ENCODE measurements at places on chromosomes 12 and 14. TPM values are rescaled to one million over a fixed set of nuclear protein-coding genes. Genes with fewer than 3 reads are reported as not detected.

The ANO2 gene
- total RNA-seq = 22.2 TPM

DNA sequence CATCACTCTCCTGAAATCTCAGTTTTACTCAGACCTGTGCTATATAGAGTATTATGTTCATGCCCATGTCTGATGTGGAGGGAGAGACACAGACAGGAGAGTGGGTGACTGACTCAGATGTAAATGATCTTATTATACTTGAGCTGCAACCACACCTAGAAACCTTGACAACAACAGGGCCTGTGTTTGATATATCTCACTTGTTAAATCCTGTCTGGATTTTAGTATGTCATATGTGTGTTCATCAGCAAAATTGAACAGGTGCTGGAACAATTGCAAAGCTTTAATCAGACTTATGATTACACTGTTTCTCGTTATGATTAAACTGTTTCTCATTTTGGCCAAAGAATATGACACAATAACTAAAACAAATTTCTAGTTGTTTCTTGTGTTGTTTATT is 37.7 kb downstream of the DIP2B start:
- peaks cover 6% of the 10 kb centered on the region for H3K4me1 ChIP-seq
- H3K36me3 ChIP-seq = no peaks in the 10 kb centered on the region
- H3K27ac ChIP-seq = no peak overlapping the region
- no peaks in the 10 kb centered on the region for H3K27me3 ChIP-seq
- H3K4me3 ChIP-seq = no peak overlapping the region

The SPIC gene
- total RNA-seq = not detected

DNA sequence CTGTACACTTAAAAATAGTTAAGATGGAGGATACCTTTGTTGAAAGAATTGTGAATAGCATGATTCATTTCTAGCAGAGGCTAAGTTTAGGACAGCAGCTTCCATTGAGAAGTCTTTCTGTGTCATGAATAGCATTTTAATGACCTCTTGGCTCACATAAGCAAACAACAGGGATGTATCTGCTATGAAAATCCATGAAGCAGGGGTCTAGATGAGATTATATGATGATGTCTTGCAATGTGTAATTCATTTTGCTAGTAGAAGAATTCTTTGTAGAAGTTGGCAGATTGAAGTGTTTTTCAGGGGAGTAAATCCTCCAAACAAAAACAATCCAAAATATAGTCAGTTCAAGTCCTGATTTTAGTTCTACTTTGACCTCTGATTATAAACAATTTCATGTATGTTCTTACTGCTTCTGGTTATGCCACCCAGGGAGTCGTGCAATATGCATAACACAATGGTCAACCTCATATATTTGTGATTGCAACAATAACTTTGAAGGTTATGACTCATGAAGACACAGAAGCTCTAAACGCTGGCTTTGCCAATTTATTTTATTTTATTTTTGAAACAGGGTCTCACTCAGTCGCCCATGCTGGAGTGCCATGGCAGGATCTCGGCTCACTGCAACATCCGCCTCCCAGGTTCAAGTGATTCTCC is 6.9 kb upstream of the RD3L start:
- no peak overlapping the region for H3K4me3 ChIP-seq
- H3K27me3 ChIP-seq = no peaks in the 10 kb centered on the region
- H3K36me3 ChIP-seq = no peaks in the 10 kb centered on the region
- H3K4me1 ChIP-seq = no peaks in the 10 kb centered on the region
- H3K27ac ChIP-seq = no peak overlapping the region

The C1QL4 gene
- total RNA-seq = not detected

- H3K4me1 ChIP-seq = no peaks in the 10 kb centered on the region
- DNase-seq = no peak
- H3K36me3 ChIP-seq = no peaks in the 10 kb centered on the region
- no peaks in the 10 kb centered on the region for H3K27me3 ChIP-seq
Measured at GRCh38 chr14:97251491-97252155, 454.4 kb downstream of the VRK1 start.

Data from lower lobe of right lung (tissue), 2 donors.